ENCODE measurements at places on chromosomes 13 and 19.

GRCh38 chr19:27753622-27754021 is 1459.3 kb downstream of the UQCRFS1 start:
- DNase-seq = no peak

- DNase-seq = peak; percentile 68
Observed at GRCh38 chr19:1489463-1490310, 463 bp downstream of the PCSK4 start.

- DNase-seq = no peak
Observed at GRCh38 chr13:98664510-98664909, 87.6 kb upstream of the STK24 start.

DNA sequence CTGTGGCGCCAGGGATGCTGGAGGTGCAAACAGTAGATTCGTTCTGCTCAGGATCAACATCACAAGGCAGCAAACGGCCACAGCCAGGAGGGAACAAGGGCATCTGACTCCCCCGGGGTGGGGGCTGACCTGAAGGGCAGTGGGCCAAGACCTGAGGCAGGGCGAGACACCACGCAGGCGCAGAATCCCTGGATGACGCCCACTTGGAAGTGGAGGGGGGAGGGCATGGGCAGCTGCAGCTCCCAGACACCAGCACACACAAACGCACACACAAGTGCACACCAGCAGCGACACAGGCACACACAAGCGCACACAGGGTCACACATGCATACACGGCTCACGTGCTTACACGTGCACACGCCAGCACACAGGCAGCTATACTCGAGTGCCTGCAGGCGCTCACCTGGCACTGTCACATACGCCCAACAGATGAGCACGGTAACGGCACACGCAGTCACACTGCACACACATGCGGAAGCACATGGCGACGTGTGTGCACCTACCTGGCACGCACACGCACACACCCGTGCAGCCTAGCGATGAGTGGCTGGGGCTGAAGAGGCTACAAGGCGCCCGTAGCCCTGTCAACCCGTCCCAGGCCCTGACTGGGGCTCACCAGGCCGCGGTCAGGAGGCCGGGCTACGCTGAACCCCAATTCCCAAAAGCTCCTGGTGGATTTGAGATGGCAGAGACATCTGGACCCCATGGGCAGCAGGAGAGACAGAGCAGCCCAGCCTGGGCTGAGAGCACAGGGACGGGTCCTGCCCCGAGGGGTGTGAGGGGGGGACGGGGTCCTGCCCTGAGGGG is 5.5 kb downstream of the C2CD4C start:
- no peak for DNase-seq

DNA sequence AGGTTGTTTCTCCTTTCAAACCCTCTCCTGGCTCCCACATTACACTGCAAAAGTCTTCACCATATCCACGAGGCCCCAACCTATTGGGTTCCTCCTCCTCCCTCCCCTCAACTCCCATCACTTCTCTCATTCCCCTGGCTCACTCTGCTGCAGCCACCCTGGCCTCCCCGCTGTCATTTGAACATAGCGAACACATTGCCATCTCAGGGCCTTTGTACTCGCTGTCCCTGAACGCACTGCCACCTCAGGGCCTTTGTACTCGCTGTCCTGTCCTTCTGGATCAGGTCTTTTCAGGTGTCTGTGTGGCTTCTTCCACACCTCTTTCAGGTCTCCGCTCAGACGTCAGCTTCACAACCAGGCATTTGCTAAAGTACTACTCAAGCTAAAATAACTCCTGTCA is 1.7 kb downstream of the CCDC61 start:
- DNase-seq = no peak

- no peak for DNase-seq
Observed at GRCh38 chr13:33229446-33230177, 55.9 kb downstream of the STARD13 start.

DNA sequence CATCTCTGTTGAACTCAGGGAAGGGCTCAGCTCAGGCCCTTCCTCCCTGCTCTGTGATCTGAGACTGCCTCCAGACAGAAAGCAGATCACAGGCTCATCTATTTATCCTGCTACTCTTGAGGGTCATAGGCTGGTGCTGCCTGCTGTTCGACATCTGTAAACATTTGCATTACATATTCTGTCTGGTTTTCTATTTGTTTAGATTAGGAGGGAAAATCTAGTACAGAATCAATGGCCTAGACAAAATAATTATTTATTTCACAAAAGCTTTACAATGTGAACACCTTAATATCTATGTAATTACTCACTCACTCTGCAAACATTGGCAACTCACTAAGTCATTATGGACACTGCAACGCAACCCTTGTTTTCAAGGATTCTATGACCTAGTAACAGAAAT is 43.0 kb downstream of the CEP89 start:
- no peak for DNase-seq

GRCh38 chr13:37587236-37587635 is 11.3 kb downstream of the POSTN start:
- no peak for DNase-seq

- no peak for DNase-seq
Observed at GRCh38 chr13:110103534-110103933, 203.4 kb downstream of the COL4A1 start.

DNA sequence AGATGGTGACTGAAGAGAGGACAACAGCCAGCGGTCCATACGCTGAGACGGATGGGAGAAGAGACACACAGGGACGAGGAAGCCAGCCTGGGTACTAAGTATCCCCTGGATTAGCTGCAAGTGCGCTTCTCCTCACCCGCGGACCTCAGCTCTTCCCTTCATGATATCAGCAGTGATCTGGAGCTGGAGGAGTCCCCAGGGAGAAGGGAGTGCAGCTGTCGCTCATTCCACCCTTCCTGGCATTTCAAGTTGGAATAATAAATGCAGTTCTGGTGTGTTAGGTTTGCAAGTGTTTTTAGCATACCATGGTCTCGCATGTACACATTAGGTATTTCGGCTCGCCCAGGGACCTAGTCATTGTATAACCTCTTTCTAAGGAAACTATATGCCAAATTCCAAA is 88.5 kb upstream of the C1QTNF9B start:
- DNase-seq = no peak

GRCh38 chr13:105389373-105389772 is 1146.1 kb downstream of the EFNB2 start:
- DNase-seq = peak; percentile 7

DNA sequence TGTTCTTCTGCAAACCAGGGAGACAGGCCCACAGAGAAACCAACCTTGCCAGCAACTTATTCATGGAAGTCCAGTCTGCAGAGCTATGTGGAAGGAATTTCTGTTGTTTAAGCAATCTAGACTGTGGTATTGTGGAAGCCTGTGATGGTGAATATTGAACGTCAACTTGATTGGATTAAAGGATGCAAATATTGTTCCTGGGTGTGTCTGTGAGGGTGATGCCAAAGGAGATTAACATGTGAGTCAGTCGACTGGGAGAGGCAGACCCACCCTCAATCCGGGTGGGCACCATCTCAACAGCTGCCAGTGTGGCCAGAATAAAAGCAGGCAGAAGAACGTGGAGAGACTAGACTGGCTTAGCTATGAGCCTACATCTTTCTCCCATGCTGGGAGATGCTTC is 606.0 kb downstream of the EFNB2 start:
- DNase-seq = no peak

DNA sequence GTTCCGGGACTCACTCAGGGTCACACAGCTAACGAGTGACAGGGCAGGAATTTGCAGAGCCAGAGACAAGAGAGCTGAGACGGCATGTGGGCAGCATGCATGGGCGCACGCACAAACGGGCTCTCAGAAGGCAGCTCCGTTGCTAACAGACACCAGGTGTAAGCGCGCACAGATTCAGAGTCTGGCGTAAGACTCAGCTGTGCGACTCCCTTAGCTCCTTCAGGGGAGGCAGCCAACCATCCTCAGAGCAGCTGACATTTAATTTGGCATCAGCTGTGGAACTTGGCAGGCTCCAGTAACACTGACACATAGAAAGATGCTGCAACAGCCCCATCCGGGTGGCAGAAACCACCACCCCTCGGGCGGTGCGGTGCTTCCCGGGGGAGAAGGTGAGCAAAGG is 7.5 kb upstream of the TM6SF2 start:
- no peak for DNase-seq

Measured in hematopoietic multipotent progenitor cell treated with erythropoietin and hydrocortisone succinate and interleukin-3 and kit ligand, for 4 days (in vitro differentiated cells).